ENCODE measurements at places on chromosomes 16 and 17. TPM values are rescaled to one million over a fixed set of nuclear protein-coding genes. Genes with fewer than 3 reads are reported as not detected.

- H3K36me3 ChIP-seq = no peaks in the 10 kb centered on the region
- no peak overlapping the region for H3K4me3 ChIP-seq
- H3K27me3 ChIP-seq = peaks cover 3% of the 10 kb centered on the region
- no peaks in the 10 kb centered on the region for H3K4me1 ChIP-seq
- no peak overlapping the region for H3K27ac ChIP-seq
Measured at GRCh38 chr17:56793957-56794356, 39.8 kb downstream of the C17orf67 start.

DNA sequence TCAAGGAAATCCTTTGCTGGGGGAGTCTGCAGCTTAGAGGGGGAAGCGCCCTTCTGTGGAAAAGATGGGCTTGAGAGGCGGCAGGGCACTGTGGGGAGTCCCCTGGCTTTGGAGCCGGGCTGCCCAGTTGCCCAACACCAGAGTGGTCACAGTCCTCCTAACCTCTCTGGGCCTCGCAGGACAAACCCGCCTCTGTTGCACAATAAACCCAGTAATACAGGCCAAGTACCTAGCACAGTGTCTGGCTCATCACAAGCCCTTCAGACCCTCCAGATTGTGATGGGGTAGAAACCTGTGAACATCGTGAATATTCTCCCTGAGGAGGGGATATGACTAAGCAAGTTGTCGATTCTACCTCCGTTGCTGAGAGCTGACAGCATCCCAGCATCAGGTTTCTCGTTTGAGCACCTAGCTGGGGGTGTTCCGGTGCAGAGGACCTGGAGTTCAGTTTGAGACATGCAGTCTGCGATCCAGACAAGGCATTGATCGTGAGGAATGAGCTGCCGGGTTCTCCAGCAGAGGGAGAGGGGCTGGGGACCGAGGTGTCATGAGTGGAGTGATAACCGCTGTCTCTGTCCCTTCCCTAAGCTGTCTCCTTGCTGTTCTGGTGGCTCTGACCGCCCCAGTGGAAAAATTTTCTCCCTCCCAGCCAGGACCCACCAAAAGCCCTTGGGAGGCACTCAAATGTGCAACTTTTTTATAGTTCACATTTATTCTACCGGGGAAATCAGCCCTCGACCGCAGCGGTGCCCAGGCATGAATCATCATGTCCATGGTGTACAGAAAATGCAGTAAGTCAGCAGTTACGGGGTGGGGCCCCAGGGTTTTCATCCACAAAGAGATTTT, 161.9 kb downstream of the WSCD1 start:
- no peaks in the 10 kb centered on the region for H3K27me3 ChIP-seq
- H3K27ac ChIP-seq = no peak overlapping the region
- H3K4me1 ChIP-seq = no peaks in the 10 kb centered on the region
- H3K4me3 ChIP-seq = no peak overlapping the region
- H3K36me3 ChIP-seq = no peaks in the 10 kb centered on the region

DNA sequence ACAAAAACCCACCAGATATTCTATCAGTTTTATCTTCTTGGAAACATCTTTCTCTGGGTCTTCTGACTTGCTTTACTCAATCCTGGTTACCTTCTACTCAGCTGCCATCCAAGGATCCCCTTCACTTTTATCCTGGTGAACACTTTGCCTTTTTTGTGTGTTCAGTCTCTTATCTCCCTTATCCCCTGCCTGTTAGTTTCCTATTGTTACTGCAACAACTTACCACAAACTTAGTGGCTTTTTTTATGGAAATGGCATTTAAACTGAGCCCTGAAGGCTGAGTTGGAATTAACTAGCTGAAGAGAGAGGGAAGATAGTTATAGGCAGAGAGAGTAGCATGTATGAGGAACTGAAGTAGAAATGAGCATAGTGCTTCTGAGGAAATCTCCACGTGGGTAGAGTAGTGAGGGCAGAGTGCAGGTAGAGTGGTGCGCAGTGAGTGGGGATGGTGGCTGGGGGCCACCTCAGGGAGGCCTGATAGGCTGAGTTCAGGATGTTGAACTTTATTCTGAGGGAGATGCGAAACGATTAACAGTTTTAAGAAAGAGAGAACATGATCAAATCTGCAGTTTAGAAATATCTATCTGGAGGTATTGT, 26.3 kb downstream of the TANGO6 start:
- no peaks in the 10 kb centered on the region for H3K27me3 ChIP-seq
- H3K36me3 ChIP-seq = peaks cover 4% of the 10 kb centered on the region
- no peaks in the 10 kb centered on the region for H3K4me1 ChIP-seq
- H3K27ac ChIP-seq = no peak overlapping the region

The SOST gene
- total RNA-seq = not detected

The CHD9NB gene
- 1.1 TPM for total RNA-seq

Data from IMR-90 (cell line).